Inflammatory macrophage (primary cell): ENCODE measurements at places on chromosomes 3 and 15.

DNA sequence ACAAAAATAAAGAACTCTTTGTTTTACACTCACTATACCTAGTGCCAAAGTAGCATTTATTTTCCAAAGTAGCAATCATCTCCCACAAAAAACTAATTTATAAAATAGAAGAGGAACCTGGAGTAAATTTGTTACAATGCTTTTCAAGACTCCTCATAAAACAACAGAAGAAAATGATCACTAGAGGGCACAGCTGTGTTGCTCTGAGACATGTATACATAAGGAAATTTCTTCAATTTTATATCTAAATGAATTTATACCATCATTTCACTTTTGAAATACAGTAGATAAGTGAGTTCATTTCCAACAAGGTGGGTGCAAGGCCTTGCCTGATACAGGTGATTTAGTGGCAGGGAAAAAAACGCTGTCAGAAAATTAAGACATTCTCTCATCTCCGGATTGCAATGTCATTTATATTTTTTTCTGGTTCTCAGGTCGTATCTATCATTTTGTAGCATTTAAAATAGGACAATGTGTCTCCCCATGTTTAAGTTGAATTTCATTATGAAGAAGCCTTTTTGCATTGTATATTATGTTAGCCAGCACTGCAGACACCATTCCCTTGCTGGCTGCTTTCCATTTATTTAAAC lies 25.3 kb upstream of the ARHGEF26 start:
- peak; percentile 8 for DNase-seq

- DNase-seq: no peak
Observed at GRCh38 chr15:68709876-68710275, 110.8 kb downstream of the ANP32A start.

GRCh38 chr15:75989045-75989444 lies 23.2 kb downstream of the NRG4 start:
- DNase-seq: no peak

DNA sequence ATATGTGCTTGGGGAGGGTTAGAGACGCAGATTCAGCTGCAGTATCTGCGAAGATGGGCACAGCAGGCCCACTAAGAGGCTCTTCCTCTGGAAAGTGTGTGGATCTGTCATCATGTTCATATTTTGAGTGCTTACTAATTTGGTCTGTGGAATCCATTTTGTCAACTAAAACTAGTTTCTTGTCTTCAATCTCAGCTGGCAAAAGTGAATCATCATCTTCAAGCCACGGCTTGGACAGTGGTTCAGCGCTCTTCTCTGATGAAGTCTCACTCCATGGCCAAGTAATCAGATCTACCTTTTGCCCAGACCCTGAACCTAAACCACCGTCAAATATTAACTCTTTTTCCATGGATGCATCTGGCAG lies 76.2 kb downstream of the IMPG2 start:
- DNase-seq: no peak

DNA sequence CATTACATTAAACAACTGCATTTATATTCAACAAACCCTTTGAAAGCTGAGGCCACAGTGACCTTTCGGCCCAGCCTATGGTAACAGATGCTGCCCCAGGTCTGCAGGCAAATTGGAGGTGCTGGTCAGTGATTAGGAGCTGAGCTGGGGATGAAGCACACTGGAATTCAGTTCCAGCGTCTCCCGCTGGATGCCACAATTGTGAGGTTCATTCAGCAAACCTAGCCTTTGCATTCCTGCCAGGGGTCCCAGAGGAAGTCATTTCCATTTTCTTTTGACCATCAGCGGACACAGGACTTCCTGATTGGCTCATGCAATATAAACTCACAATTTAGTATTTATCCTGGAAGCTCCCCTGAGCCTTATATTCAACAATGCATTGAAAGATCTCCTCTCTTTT lies 89.5 kb downstream of the IL20RB start:
- DNase-seq: no peak

DNA sequence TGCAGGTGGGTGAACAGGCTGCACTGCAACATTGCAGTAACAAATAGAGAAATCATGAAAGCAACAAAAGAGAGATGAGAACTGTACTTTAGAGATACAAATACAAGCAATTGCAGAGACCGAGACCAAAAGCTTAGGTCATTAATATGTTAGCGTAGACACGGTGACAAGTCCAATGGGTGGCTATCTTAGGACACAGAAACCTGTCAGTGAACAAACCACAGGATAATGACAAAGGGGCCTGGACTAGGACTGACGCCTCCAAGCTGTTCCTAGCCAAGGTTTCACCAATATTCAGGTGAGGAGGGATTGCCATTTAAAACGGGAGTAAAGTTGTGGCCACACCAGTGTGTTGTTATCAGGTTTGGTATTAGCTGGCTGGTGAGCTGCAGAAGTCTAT lies 41.7 kb upstream of the BLM start:
- no peak for DNase-seq
